ENCODE measurements at places on chromosomes 16 and 17.

DNA sequence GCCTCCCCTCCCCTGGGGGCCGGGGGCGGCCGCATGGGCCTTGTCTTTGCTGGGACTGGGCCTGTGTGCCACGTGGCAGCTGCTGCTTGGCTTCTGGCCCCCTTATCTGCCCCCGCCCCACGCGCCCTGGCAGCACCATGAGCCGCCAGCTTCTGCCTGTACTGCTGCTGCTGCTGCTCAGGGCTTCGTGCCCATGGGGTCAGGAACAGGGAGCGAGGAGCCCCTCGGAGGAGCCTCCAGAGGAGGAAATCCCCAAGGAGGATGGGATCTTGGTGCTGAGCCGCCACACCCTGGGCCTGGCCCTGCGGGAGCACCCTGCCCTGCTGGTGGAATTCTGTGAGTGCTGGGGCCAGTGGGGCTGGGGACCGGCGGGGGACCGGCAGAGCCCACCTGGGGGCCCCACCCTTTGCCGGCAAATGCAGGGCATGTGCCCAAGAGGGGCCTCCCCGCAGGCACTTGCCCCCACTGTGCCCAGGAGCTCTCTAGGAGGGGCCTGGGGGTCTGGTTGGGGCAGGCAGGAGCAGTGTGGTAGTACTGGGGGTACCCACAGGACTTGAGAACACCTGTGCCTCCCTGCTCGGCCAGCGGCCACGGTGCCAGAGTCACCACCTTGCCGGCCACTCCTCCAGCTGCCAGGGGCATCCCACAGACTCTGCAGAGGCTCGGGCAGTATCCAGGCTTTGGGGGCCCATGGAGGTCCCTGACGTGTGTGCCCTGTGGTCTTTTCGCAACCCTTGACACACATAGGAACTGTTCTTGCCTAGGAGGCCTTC lies at the start of gene PDIA2:
PDIA2 (plus strand) TSS at position 132 of the 773 bp plus-strand sequence; CDS start at position 138, 6 bp downstream.
- no peak for DNase-seq

DNA sequence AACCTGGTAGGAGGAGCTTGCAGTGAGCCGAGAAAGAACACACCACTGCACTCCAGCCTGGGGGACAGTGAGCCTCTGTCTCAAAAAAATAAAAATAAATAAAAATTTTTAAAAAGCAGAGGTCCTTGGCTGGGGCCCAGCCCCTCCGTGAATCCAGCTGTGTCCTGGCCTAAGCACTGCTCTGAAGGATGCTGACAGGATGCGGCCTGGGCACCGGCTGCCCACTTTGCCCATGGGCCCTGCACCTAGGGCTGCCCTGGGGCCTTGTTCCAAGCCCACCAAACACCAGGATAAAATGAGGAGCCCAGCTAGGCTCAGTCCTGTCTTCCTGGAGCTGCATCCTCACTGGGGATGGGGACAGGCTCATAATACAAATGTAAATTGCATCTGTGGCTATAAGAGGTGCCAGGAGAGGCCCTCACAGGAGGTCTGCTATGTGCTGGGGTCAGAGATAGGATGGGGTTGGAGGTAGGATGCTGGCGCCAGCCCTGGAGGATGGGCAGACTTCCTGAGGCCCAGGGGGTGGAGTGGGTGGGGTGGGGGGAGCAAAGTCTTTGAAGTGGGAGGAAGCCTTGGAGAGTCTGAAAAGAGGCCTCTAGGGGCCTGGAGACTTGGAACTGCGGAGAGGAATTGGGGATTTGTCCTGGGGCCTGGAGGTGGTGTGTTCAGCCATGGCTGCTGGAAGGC lies 6.2 kb downstream of the C16orf89 start:
- no peak for DNase-seq

GRCh38 chr16:85851034-85851785 lies 47.8 kb upstream of the IRF8 start:
- DNase-seq, result peak; percentile 18

GRCh38 chr16:87954826-87955225 lies 3.6 kb downstream of the BANP start:
- DNase-seq, result no peak

- DNase-seq, result peak; percentile 21
Measured at GRCh38 chr17:28712032-28712704, 480 bp upstream of the PROCA1 start.

DNA sequence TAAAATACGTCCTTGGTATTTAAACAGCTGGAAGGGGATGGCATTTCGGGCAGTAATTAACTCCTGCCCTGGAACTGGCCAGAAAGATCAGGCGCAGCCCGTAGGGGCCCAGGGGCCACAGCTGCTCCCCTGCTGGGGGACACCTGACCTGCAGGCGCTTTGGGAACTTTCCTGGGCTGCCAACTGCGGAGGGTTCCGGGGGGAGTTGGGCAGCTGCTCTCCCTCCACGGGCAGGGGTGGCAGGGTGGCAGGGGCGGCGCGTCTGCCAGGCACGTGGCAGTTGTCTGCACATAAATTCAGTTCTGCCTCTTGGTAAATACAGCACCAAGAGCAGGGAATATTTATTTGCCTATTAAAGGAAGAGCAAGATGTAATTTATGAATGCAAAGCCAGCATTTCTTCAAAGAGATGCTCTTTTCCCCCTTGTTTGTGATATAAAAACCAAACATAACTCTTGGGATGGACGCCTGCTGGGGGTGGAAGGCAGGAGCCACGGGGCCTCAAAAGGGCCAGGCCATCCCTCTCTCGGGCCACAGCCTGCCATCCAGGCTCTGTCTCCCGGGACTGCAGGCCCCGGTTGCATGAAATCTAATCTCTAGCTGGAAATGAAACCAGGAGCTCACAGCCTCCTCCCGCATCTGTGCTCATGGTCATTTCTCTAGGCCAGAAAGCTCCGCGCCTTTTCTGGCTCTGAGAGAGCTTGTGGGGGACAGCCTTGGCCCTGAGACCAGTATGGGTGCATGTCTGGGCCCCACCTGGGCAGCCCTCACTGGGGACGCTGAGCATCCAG lies 29.9 kb upstream of the CHMP6 start:
- DNase-seq, result no peak

DNA sequence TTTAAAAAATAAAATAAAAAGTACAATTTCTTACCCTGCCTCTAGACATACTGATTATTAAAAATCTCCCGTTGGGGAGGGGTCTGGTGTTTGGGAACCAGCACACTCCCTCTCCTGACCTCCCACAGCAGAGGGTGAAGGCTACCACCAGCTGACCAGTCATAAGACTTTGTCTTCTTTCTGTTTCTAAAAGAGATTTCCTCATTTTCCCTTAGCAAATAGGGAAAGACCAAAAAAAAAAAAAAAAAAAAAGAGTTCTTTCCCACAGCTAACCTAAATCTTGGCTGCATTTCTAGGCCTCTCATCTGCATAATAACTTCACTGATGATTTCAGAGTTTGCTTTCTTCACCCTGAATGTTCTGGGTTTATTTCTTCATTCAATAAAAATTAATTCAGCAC lies 30.3 kb downstream of the CDK5RAP3 start:
- DNase-seq, result no peak

- DNase-seq, result no peak
Measured at GRCh38 chr17:68505951-68506350, 6.3 kb upstream of the PRKAR1A start.

- DNase-seq, result peak; percentile 53
Measured at GRCh38 chr17:2122641-2123302, 67.9 kb downstream of the HIC1 start.

- DNase-seq, result no peak
Measured at GRCh38 chr17:9120471-9120870, 99.2 kb downstream of the NTN1 start.

DNA sequence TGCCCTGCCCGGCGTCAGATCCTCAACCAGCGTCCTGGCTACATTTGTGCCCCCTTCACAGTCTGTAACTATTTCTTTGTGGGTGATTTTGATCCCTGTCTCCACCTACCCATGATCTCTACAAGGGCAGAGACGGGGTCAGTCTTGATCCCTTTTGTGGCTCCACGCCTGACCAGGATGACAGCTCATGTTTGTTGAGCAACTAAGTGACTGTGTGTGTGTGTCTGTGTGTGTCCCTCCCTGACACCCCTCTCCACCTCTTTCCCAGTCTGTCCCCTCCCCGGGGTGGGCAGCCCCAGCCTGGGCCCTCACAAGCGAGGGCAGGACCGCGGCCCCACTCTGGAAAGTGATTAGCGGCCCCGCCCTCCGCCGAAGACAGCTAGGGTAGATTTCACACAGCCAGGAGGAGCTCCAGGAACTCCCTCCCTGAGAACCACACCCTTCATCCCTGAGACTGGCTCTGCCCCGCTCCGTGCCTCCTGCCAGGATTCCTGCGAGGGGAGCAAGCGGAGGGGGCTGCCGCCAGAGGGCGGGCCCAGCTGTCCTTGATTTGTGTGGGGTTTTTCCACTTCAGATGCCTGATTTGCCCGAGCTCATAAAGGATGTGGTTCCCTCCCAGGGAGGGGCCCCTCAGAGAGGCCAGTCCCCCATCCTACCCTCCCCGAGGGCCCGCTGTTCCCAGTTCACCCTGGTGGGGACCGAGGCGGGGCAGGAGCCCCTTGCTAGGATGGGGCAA lies 5.3 kb upstream of the HS3ST6 start:
- DNase-seq, result no peak

GRCh38 chr17:16933317-16934132 lies 38.4 kb downstream of the TNFRSF13B start:
- DNase-seq, result no peak

DNA sequence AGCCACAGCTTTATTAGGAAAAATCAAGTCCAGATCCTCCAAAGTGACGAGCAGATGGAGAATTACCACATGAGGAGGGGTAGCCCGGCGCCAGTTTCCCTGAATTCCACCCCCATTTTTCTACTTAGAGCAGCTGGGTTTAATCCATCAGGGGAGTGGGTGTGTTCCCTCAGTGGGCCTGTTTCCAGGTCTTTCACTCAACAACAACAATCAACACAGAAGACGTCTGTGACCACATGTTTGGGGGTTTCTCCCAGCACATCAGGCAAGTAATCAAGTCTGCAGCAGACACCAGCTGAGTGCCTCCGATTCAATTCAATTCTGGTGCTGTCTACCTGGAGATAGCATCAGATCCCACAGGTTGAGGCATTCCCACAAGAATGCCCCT lies 6.8 kb downstream of the SLC6A2 start:
- DNase-seq, result no peak

DNA sequence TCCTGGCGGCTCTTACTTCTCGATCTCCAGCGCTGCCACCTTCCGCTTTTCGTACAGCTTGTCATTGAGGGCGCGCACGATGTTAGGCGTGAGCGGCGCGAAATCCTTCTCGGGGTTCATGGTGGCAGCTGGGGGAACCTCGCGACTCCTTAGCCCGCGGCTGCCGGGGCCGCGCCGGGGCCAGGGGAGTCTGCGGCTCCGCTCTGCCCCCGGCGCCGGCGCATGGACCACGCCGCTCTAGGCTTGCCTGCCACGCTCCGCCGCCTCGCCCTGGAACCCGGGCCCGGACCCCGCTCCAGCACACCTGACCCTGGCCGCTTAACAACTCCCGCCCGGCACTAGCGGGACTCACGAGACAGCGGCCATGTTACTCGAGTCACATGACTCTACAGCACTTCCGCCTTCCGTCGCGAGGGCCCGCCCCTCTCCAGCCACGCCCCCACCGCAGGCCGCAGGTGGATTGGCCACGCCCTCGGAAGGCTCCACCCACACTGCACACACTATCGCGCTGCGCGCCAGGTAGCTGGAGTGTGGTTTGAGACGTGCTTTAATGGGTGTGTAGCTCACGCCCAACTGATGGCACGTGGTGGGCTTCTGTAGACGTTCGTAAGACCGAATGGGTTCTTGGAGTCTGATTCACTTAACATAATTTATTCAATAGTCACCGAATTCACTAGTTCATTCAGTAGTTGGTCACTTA lies at the start of gene VAC14:
VAC14 (minus strand) TSS at position 378 of the 700 bp plus-strand sequence; CDS start at position 120, 258 bp downstream.
- DNase-seq, result peak; percentile 71

DNA sequence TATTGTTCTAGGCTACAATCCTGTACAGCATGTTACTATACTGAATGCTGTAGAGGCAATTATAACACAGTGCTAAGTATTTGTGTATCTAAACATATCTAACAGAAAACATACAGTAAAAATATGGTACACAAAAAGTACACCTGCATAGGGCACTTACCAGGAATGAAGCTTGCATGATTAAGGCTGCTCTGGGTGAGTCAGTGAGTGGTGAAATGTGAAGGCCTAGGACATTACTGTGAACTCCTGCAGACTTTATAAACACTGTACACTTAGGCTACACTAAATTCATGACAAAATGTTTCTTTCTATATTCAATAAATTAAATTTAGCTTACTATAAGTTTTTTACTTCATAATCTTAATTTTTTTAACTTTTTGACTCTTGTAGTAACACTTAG lies 37.1 kb downstream of the AMFR start:
- no peak for DNase-seq

DNA sequence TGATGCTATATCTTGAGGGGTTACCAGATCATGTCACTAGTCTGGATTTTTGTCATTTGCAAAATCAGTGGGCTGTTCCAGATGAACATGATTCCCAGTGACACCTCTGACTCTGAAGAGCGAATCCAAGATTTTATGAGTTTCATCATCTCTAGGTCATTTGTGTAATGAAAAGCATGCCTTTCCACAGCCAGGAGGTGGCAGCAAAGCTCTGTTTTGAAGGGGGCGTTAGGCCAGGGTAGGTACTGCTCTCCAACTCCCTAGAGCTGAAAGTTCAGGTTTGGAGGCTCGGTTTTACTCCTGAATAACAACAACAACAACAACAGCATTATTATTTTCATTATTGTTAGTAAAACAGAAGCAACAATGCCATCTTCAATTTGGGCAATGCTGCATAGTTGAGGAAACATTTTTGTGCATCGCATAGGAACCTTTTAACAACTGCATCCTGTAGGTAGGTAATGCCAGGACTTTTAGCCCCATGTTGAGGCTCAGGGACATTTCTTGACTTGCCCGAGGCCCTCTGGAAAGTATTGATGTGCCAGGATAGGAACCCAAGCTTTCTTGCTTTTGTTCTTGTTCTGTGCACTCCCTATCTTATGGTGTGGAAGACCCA lies 77.0 kb downstream of the MYH13 start:
- no peak for DNase-seq

- DNase-seq, result peak; percentile 2
Measured at GRCh38 chr16:73232555-73233328, 184.8 kb upstream of the ZFHX3 start.

- no peak for DNase-seq
Measured at GRCh38 chr17:1605681-1606351, 22.8 kb downstream of the SLC43A2 start.

DNA sequence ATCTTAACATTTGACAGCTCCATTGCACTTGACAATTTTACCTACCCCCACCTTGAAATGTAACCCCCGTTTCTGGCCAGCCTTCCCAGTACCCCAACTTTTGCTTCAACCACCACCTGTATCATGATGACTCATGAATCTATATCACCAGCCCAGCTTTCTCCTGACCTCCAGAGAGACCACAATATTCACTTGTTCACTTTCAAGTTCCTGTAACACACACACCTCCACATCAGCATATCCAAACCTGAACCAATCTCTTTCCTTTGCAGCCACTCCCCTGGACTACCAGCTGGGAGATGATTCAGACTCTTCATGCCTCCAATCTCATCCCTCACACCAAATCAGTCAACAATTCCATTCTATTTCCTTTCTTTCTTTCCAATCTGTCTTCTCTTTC lies 8.0 kb downstream of the SMG6 start:
- no peak for DNase-seq
